ENCODE measurements at places on chromosomes 4 and X. TPM values are rescaled to one million over a fixed set of nuclear protein-coding genes. Genes with fewer than 3 reads are reported as not detected.

CFAP299 gene
- not detected for total RNA-seq

DNA sequence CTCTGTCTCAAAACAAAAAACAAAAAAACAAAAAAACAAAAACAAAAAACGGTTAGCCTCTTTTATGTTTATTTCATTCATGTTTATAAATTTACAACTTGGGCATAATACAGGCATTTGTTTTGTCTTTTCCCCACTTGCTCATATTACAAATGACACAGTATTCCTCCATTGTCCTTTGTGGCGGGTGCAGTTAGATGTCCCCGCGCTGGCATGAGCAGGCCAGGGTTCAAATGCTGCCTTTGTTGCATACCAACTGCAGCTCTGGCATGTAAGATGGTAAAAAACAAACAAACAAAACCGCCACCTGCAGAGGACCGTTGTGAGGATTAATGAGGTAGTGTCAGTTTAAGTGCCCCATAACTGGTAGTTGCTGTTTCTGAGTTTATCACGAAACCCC is 16.1 kb upstream of the HPF1 start:
- no peak for DNase-seq

DNA sequence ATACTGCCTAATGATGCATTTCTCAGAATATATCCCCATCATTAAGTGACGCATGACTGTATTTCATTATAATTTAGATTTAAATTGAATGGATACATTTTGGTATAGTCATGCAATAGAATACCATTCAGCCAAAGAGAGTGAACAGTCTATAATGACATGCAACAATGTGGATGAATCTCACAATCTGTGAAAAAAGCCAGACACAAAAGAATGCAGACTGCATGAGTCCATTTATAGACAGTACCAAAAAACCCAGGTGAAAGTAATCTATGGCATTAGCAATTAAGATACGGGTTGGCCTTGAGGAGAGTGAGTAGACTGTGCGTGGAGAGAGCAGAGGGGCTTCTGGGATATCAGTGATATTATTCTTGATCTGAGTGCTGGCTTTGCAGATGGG is 239.7 kb upstream of the PGRMC2 start:
- no peak for DNase-seq

DNA sequence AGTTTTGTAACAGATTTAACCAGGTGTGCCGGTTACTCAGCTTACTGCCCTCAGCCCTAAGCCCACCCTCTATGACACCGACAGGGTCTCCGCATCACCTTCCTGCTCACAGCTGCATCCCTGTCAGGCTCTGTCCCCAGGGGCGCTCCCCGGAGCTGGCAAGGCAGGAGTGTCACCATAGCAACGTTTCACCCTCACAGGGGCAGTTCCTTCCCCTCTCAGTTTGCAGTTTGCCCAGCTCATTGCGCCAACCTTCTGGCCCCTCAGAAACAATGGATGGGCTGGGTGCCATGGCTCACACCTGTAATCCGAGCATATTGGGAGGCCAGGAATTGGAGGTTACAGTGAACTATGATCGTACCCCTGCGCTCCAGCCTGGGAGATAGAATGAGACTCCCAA is 42.6 kb downstream of the RGS12 start:
- DNase-seq = peak; percentile 47

- DNase-seq = peak; percentile 69
Observed at GRCh38 chr4:74969507-74970474, 36.9 kb downstream of the PARM1 start.

GRCh38 chr4:153571006-153571545 is 104.9 kb downstream of the TMEM131L start:
- DNase-seq = no peak

DNA sequence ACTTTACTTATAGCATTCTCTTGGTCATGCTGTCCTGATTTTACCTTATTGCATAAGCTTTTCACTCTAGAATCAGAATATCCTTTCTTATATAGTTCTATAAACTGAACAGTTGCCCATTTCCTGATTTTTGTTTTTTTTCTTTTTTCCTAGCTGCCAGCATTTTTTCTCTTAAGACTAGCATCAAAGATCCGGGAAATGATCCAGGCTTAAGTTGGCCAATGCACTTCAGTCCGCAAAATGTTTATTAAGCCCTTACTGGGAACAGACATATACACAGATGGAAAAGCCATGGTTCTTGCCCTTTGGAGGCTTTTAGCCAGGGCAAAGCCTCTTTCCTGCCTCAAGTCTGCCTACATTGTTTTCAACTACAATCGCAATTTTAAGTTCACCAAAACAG is 10.1 kb upstream of the BMP2K start:
- no peak for DNase-seq

- DNase-seq = no peak
Observed at GRCh38 chrX:46268412-46268811, 276.8 kb downstream of the ZNF674 start.
